Lower lobe of right lung (tissue), 2 donors: ENCODE measurements at places on chromosomes 12 and 14. TPM values are rescaled to one million over a fixed set of nuclear protein-coding genes. Genes with fewer than 3 reads are reported as not detected.
A peak's percentile ranks its signal among the peaks of the same experiment; 100 is the strongest.

DNA sequence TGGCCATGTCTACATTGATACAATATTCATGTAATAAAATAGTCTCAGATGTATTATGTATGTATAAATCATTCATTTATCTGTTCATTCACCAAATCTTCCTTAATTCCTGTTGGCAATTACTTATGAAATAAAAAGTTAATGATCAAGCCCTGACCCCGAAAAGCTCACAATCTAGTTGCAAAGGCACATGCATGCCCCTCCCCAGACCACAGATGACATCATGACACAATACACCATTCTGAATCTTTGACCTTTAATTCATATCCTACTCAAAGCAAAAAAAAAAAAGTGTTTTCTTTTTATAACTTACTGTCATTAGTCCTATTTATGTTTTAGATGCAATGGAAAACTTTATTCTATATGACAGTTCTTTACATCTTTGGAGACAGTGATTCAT lies 346.9 kb downstream of the PRKD1 start:
- DNase-seq, result no peak

DNA sequence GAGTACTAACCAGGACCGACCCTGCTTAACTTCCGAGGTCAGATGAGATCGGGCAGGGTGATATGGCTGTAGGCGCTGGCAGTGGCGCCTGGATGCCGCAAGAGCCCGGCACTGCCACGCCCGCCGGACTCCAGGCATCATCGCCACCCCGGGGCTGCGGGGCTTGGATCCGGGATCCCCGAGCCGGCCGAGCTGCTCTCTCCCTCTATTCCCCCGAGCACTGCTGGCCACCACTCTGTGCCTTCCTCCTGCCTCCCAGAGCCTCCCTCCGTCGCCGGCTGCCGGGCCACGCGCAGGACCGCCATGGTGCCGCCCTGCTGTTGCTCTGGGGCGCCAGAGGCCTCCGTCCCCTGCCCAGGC lies 153.2 kb upstream of the ALG10B start:
- no peak for DNase-seq

- DNase-seq, result no peak
These were observed 8.3 kb downstream of the ATP2B1 start for GRCh38 chr12:89700191-89700810.

GRCh38 chr14:51776102-51776894 lies 84.1 kb upstream of the GNG2 start:
- DNase-seq, result no peak

DNA sequence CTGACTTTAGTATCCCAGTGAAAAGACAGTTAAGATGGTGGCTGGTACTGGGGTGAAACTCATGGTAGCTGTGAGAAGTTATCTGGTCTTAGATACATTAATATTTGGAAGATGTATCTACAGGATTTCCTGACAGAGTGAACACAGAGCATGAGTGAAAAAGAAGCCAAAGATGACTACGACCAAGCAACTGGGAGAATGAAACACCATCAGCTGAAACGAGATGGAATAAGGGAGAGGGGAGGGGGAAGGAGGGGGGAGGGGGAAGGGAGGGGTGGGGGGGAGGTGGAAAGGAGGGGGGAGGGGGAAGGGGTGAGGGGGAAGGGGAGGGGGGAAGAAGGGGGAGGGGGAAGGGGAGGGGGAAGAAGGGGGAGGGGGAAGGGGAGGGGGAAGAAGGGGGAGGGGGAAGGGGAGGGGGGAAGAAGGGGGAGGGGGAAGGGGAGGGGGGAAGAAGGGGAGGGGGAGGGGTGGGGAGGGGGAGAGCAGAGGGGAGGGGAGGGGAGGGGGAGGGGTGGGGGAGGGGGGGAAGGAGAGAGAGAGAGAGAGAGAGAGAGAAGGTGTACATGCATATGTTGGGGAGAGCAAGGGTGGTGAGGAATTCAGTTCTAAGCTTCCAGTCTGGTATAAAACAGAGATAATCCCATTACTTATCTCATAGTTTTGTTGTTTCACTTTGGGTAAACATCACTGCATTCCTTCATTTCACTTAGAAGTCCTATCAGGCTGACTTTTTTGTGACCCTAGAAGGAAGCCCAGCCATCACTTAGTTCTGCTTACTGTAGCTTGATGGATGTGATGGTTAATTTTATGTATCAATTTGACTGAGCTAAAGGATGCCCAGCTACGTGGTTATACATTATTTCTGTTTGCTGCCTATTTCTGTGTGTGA lies 73.9 kb downstream of the SPPL3 start:
- no peak for DNase-seq

- no peak for DNase-seq
These were observed 48.8 kb downstream of the IPO8 start for GRCh38 chr12:30646821-30647220.

GRCh38 chr14:105206873-105207272 lies 25.8 kb upstream of the NUDT14 start:
- DNase-seq, result no peak

HOXC5 gene
- total RNA-seq, result not detected

DNA sequence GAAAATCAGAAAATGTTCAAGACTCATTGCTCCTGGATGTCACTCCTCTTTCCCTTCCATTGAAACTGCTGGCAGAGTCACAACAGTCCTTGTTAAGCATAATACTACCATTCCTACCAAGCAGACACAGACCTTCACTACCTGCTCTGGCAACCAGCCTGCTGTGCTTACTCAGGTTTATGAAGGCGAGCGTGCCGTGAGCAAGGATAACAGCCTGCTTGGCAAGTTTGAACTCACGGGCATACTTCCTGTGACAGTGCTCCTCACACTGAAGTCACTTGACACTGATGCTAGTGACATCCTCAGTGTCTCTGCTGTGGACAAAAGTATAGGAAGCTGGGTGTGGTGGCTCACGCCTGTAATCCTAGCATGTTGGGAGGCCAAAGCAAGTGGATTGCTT lies 15.7 kb upstream of the PHETA1 start:
- DNase-seq, result no peak

MMP19 gene
- 35.2 TPM for total RNA-seq

NR1H4 gene
- total RNA-seq, result not detected

RNASE2 gene
- 6.0 TPM for total RNA-seq

GALNT8 gene
- 0.77 TPM for total RNA-seq

DNA sequence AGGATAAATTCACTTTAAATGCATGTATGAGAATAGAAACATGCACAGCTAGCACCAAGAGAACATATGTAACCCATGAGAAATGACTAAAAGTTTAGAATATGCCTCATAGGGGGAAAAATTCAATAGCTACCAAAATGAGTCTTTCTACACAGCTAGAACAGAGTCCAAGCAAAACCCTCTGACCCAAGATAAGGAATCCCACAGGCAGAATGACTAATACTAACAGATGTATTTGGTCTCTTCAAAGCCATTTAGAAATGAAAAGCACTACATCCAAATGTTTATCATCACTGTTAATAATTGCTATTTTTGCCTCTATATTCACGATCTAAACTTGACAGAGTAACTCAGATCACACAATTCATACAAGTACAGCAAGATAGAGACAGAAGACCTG lies 44.0 kb downstream of the KICS2 start:
- DNase-seq, result no peak

DNA sequence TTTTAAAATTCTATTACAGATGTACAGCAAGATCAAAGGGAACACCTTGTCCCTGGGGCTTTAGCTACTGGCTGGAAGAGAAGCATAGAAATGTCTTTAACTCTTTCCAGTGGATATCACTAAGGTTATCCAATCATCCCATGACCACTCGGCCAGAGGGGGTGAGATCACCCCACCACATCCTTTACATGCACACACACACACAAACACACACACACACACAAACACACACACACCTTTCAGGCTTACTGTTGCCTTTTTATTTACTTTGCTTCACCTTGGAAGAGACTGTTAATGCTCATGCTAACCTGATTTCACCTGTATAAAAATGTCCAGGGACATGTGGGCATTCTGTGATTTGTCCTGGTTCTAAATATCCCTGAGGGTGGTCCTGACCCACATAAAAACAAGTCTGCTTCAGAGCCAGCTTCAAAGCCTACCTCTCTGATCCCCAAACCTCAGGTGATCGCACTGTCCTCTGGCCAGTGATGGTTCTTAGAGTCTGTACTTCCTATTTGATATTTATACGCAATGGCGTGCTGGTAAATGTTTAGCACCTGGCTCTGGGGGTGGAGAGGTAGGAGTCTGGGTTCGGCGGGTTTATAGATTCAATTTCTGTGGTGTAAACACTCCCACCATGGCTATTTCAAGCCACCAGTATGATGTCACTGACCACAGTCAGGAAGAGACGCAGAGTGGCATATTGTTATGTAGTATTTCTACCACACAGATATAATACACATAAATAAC lies 166.1 kb upstream of the EEA1 start:
- no peak for DNase-seq

DNA sequence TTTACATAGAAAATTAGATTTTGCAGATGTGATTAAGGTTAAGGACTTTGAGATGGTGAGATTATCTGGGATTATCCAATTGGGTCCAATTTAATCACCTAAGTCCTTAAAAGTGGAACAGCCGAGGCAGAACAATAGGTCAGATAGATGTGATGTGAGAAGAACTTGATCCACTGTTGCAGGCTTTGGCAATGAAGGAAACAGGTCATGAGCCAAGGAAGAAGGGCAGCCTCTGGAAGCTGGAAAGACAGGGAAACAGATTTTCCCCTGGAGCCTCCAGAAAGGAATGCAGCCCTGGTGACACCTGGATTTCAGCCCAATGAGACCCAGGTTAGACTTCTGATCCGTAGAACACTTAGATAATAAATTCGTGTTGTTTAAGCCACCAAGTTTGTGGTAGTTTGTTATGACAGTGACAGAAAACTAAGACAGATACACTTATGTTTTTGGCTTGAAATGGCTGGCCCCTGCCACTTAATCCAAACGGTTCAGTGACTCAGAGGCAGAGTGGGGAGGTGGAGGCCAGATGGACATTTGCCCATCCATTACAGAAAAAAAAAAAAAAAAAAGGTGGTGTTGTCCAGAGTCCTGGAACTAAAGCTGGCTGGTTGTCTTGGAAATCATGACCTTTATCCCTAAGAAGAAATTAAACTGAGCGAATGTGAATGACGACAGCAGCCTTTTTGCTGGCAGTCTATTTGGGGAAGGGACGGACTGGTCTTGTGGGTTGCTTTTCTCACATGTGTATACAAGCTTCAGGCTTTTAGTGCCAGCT lies 181.9 kb upstream of the NRXN3 start:
- no peak for DNase-seq

NPFF gene
- not detected for total RNA-seq

DNA sequence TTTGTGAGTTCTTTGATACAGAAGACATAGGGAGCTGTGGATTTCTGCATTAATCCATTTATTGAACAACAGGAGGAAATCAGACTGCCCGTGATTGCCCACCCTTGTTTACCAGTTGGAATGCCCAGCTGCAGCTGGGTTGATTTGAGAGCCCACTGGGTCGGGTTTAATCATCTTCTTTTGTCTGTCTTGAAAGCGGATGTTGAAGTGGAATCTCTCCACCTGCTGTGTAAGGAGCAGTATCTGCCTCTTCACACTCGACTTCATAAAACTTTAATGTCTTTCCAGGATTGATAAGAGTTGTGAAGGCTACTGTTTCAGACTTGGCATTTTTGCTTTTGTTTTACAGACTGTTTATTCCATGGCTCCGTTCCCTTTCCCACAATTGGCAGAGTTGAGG lies 39.9 kb downstream of the TBC1D30 start:
- DNase-seq, result no peak

- DNase-seq, result no peak
These were observed 30.4 kb downstream of the DLGAP5 start for GRCh38 chr14:55160989-55161388.

- no peak for DNase-seq
These were observed 12.9 kb downstream of the PHLDA1 start for GRCh38 chr12:76018672-76019071.

- DNase-seq, result peak; percentile 60
These were observed 136.5 kb upstream of the AMIGO2 start for GRCh38 chr12:47216150-47216677.

KRT71 gene
- not detected for total RNA-seq

- no peak for DNase-seq
These were observed 4.9 kb upstream of the MRPL52 start for GRCh38 chr14:22824711-22825359.

DYNLL1 gene
- total RNA-seq, result 285 TPM

- no peak for DNase-seq
These were observed 116.3 kb downstream of the TMX1 start for GRCh38 chr14:51356381-51356780.

GRCh38 chr14:94000267-94000666 lies 3.2 kb downstream of the CCDC197 start:
- no peak for DNase-seq

POTEM gene
- not detected for total RNA-seq
